Skeletal muscle cell (primary cell): ENCODE measurements at places on chromosomes 4 and X.

- DNase-seq: no peak
Observed at GRCh38 chrX:38548508-38548907, 12.8 kb upstream of the TSPAN7 start.

DNA sequence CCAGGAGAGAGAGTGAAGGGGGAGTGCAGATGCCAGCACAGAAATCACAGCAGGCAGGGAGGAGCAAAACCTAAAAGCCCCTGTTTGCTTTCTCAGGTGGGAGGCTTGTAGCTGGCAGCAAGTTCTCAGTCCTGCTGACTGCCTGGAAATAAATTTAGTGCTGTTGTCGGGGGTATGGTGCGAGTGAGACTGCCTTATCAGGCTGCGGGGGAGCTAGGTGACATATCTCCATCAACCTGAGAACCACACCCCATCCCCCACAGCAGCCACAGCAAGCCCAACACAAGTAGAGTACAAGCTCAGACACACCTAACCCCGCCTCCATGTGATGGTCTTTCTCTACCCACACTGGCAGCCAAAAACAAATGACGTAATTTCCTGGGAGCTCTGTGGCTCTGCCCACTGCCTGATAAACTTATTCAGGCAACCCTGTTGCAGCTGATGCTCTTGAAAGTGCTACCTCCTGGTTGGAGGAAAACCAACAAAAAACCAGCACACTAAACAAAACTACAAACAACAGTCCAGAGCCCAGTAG, 953.4 kb upstream of the NDST4 start:
- DNase-seq: no peak

- no peak for DNase-seq
Observed at GRCh38 chr4:74934888-74935287, 2.0 kb downstream of the PARM1 start.

GRCh38 chr4:26670903-26671537, 87.1 kb downstream of the TBC1D19 start:
- DNase-seq: no peak

DNA sequence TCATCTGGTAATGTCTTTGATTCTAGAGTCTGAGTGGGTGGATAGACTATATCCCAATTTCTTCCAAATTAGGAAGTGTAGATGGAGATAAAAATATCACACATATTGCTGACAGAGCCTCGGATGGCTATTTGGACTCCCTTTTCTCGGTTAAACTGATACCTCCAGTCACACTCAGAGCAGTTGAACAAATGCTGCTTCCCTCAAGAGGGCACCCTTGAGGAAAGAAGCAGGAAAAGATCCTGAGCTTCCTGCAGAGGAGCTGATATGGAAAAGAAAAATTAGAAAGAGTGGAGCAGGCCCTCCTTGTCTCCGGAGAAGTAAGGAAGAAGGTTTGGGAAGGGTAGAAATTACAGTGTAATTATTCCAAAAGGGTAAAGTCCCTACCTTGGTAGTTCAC, 96.2 kb upstream of the CCSER1 start:
- DNase-seq: no peak

- no peak for DNase-seq
Observed at GRCh38 chr4:41569961-41570360, 32.0 kb downstream of the LIMCH1 start.

GRCh38 chr4:110306303-110306702, 107.9 kb upstream of the ELOVL6 start:
- no peak for DNase-seq

- DNase-seq: no peak
Observed at GRCh38 chr4:41129128-41129754, 85.1 kb downstream of the APBB2 start.

- no peak for DNase-seq
Observed at GRCh38 chrX:31371956-31372355, 300.1 kb upstream of the FTHL17 start.

DNA sequence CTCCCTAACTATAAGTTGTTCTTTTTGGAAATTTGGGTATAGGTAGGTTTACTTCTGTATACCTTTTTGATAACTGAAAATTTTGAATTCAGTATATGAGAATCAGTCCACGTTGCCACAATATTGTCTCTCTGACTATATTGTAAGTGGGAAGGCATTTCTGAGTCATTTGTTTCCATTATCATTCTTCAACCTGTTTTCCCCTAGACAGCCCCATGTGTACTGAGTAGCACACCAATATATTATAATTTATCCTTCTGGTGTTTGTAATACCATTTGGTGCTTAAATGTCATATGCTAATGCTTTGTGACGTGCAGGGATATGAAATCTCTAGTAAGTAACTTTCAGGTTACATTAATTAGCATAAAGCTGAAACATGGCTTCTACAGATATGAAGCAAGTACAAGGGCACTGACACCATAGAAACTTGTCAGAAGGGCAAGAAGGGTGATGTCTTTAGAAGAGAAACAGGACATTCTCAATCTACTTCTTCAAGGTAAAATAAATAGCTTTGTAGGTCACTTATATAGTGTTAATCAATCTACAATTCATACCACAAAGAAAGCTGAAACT, 27.7 kb downstream of the PAK3 start:
- DNase-seq: no peak

DNA sequence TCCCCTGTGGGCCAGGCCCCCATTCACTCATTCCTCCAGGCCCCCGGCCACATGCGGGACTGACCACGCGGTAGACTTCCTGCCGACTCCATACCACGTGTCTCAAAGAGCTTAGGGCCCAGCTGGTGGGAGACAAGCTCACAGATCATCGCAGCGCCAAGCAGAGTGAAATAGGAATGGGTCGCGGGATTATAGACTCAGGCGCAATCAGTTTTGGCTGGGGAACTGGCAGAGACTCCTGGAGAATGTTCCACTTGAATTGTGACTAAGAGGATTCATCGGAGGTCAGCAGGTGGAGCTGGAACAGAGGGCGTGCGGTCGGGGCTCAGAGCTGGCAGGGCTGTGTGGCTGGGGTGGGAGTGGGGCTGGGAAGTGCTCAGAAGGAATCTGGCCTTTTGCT, 15.6 kb downstream of the ATP2B3 start:
- DNase-seq: no peak

- DNase-seq: no peak
Observed at GRCh38 chr4:176044589-176044951, 21.1 kb upstream of the WDR17 start.

GRCh38 chrX:77346859-77347258, 100.3 kb upstream of the FGF16 start:
- DNase-seq: no peak

DNA sequence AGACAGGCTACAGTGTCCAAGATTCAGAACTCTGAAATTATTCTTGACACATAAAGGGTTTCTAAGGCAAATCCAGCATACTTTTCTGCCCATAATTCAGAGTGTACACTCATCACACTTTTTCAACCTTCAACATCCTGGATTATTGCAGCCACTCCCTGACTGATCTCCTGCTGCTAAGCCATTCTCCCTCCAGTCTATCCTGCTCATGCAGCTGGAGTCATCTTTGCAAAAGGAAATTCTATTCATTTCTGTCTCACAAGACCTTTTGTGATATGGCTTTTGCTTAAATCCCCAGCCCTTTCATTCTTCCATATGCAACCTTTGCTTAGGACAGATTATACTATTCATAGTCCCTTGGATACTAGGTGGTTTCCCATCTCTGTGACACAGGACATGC, 236.1 kb upstream of the LDB2 start:
- DNase-seq: no peak

- DNase-seq: no peak
Observed at GRCh38 chr4:911221-911751, 20.8 kb downstream of the GAK start.

GRCh38 chr4:15703439-15703838, 574 bp downstream of the BST1 start:
- no peak for DNase-seq

GRCh38 chr4:7414046-7414445, 20.7 kb downstream of the PSAPL1 start:
- no peak for DNase-seq

GRCh38 chr4:133208694-133209285, 59.7 kb downstream of the PCDH10 start:
- no peak for DNase-seq

DNA sequence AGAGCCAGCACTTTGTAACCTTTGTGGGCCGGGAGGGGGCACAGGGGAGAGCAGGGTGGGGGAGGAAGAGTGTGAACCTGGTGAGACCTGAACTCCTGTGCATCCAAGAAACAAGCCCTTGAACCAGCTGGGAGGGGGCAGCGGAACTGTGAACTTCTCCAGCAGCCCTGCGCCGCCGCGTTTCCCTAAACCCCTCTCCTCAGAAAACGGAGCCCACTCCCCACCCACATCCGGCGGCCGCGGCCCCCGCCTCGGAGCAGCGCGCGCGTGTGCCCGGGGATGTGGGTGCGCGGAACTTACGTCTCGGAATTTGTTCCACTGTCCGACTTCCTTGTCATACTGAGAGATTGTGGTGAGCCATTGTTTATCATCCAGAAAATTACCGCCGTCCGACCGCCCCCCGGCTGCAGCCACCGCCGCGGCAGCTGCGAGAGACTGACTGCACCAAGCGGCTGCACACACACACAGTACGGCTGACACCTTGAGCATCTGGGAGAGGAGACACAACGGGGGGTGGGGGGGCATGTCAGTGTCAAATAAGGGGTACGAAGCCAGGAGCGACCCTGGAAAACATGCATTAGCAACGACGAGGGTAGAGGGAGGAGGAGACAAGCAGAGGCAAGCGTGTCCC, 494 bp downstream of the SPOCK3 start:
- no peak for DNase-seq
